ENCODE measurements at places on chromosomes 4 and X. TPM values are rescaled to one million over a fixed set of nuclear protein-coding genes. Genes with fewer than 3 reads are reported as not detected.

DNA sequence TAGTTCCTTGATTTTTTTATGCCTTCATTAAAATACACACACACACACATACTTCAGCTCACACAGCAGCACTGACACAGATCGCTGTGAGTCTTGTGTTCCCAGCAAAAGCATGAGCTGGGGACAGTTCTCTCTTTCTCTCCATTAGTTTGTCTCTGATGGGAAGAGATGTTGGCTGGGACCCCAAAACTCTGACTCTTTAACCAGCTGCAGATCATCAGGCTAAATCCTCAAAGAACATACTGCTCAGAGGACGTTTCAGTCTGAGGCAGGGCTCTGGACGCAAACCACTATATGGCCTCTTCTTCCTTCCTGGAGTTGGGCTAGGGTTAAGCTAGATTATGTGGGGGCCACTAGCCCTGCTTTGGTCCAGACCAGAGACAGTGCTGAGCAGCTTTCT lies 109.6 kb downstream of the NHSL2 start:
- no peak for DNase-seq

DNA sequence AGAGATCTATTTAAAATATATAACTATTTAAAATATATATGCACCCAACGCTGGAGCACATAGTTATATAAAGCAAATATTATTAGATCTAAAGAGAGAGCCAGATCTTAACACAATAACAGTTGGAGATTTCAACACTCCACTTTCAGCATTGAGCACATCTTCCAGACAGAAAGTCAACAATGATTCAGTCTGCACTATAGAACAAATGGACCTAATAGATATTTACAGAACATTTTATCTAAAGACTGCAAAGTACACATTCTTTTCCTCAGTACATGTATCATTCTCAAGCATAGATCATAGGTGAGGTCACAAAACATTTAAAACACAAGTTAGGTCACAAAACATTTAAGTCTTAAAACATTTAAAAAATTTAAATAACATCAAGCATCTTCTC lies 36.4 kb downstream of the NLRP2B start:
- no peak for DNase-seq

DNA sequence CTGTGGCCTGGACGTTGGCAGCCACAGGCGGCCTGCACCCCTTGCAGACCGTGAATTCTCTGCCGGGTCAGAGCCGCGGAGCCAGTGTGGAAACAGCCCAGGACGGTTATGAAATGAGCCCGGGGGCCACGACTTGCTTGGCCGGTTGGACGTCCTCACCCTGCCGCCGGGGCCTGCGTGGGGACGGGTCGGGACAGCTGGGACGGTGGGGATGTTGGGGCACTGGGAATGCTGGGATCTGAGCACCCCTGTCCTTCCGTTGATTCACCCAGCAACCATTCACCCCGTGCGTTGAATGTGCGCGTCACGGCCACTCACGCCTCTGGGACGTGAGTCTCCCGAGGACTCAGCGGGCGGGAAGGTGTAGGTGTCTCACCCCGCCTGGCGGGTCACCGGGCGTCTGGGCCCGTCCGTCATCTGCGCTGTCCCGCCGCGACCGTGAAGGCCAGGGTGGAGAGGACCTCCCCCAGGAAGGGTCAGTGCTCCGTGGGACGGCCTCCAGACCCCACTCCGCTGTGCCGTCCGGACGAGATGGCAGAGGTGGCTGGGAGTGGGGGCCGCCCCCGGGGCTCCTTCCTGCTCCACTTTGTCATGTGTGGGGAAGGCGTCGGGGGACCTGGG lies 4.5 kb upstream of the PLCXD1 start:
- DNase-seq: no peak

The PDLIM5 gene
- 69.2 TPM for total RNA-seq

The SASH3 gene
- 1.5 TPM for total RNA-seq

All from lower leg skin (tissue), 4 donors.